ENCODE measurements at places on chromosomes 4 and X.

DNA sequence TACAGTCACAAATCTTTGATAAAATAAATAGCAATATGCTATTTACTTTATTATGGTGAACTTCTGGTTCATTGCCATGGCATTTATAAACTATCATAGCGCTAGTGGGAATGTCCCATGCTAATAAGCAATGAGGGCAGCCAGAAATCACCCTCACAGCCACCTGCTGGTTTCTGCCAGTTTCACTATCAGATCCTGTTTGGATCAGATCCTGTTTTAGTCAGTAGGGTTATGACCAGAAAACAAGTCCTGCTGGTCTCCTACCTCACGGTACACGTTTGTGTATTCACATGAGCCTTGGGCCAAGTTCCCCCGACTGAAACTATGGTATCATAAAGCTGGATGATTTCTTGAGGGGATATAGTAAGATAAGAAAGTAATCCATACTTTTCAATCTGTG, 17.7 kb downstream of the FOXR2 start:
- DNase-seq, result no peak

- DNase-seq, result no peak
Observed at GRCh38 chr4:21476757-21477156, 471.8 kb downstream of the KCNIP4 start.

DNA sequence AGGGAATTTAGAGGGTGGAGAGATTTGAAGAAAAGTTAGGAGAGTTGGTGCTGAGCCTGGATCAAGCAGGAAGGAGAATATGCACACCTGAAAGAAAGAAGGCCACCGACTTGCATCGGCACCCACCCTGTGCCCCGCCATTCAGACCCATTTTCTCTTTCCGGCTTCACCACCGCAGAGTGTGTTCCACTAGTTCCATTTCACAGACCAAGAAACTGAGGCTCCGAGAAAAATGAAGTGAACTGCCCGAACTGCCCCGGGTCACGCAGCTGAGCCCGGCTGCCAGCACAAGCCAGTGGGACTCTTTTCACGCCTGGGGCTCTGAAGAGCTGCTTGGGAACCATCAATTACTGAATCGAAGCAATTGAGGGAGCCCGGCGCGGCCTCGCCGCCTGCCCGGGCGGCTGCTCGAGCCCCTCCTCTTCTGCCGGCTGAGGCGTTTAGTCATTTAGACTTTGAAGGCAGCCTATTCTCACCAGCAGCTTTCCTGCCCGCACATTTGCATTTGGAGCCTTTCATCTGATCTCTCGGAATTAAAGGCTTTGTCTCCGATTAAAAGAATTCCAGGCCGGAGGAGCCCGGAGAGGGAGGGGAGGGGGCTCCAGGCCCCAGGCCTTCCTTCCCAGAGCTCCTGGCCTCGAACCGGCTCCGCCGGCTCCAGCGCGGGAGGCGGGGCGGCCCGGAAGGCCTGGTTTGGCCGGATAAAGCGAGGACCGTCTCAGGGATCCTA, 140.2 kb upstream of the PJA1 start:
- DNase-seq, result no peak

- no peak for DNase-seq
Observed at GRCh38 chrX:68571610-68572311, 72.9 kb downstream of the YIPF6 start.

GRCh38 chrX:38750551-38750950, 50.7 kb upstream of the MID1IP1 start:
- DNase-seq, result no peak

GRCh38 chr4:110735686-110736085, 112.8 kb upstream of the PITX2 start:
- no peak for DNase-seq

GRCh38 chr4:48137846-48138245, 3.8 kb upstream of the TXK start:
- no peak for DNase-seq

GRCh38 chr4:159606835-159607234, 504.0 kb downstream of the RAPGEF2 start:
- no peak for DNase-seq

DNA sequence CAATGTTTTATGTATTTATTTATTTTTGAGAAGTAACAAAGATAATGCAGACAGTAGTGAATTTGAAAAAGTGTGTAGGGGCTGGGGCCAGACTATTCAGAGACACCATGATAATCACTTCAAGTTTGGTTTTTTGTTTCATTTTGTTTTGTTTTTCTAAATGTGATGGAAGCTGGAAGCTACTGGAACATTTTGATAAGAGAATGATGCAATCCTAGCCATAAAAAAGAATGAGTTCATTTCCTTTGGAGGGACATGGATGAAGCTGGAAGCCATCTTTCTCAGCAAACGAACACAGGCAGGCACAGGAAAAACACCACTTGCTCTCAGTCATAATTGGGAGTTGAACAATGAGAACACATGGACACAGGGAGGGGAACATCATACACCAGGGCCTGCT, 706.6 kb upstream of the EPHA5 start:
- DNase-seq, result no peak

- DNase-seq, result no peak
Observed at GRCh38 chr4:25401066-25401465, 24.0 kb downstream of the ANAPC4 start.

GRCh38 chrX:37712458-37712857, 26.9 kb downstream of the XK start:
- no peak for DNase-seq

GRCh38 chr4:121712001-121712651, 15.3 kb upstream of the ANXA5 start:
- no peak for DNase-seq

DNA sequence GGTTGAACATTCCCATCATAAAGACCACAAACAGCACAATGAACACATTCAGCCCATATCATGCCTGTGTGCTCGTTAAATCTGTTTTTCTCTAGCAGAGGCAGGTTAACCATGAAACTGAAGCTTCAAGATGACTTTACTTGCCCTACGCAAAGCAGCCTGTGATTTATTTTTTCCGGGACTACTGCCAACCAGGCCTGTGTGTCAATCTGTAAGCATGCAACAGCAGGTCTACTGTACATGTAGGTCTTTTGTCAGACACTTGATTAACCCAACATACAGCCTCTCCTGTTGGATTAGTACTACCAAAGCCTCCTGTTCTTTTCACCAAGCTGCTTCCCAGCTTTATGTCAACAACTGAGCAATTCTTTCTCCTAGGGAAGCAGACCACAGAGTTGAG, 85.5 kb upstream of the ACSL1 start:
- no peak for DNase-seq

DNA sequence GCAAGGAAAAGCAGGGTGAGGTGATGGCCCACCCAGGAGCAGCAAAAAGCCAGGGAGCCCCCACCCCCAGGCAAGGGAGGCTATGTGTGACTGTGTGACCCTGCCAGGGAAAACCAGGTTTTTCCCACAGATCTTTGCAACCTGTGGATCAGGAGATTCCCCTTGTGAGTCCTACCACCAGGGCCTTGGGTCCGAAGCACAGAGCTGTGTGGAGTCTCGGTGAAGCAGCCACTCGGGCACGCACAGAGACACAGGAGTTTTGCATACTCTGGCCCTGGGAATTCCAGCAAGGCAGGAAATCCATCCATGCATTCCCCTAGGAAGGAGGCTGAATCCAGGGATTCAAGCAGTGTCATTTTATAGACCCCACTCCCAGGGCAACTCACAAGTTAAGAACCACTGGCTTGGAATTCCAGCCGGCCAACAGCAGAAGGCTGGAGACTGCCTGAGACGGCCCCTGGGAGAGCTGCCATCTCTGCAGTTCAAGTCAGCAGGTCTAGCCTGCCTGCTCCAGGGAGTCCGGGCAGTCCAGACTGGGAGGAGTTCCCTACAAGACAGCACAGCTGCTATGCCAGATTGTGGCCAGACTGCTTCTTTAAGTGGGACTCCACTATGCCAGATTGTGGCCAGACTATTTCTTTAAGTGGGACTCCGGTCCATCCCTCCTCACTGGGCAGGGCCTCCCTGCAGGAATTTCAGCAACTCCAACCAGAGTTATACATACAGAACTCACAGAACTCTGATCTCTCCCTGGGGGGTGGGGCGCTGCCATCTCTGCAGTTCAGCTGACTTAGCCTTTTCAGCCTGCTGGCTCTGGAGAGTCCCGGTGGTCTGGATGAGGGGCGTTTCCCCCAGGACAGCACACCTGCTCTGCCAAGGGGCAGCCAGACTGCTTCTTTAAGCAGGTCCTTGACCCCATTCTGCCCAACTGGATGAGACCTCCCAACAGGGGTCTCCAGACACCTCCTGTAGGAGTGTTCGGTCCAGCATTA, 85.1 kb upstream of the ADAD1 start:
- no peak for DNase-seq

GRCh38 chr4:15158406-15159091, 156.3 kb downstream of the CPEB2 start:
- DNase-seq, result no peak

DNA sequence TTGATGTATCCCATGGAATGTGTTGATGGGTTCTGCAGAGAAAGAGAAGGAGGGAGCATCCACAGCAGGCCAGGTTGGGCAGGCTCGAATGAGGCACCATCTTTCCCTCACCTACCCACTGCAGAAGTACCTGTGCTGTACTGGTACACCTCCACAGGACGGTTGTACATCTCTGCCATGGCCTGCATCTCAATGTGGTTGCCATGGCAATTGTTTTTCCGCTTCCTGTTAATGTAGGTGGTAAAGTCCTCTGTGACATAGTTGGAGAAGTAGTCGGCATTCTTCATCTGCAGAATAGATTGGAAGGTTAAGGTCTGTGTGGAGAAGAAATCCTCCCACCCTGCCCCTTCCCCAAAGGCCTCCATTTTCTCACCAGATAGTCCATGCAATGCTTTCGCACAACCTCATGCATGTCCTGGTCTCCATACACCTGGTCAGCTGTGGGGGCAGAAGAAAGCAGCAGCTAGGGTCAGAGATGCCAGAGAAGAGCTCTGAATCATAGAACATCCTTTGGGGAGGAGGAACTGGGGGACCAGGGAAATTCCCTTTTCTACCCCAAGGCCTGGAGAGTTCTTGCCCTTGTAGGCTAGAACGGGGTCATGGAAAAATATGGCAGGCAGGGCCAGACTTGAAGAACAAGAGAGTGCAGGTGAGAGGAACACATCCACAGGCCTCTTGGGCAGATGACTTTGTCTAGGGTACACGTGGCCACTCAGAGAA, 15.9 kb upstream of the PIM2 start:
- DNase-seq, result no peak

DNA sequence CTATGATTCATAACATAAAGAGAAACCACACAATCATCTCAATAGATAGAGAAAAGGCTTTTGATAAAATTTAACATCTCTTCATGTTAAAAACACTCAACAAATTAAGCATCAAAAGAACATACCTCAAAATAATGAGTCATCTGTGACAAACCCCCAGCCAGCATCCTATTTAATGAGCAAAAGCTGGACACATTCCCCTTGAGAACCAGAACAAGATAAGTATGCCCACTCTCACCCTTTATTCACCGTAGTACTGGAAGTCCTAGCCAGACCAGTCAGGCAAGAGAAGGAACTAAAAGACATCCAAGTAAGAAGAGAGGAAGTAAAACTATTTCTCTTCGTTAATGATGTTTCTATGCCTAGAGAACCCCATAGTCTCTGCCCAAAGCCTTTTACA, 507.2 kb downstream of the PABPC4L start:
- DNase-seq, result no peak

- no peak for DNase-seq
Observed at GRCh38 chr4:82747686-82748575, 50.7 kb downstream of the SCD5 start.

DNA sequence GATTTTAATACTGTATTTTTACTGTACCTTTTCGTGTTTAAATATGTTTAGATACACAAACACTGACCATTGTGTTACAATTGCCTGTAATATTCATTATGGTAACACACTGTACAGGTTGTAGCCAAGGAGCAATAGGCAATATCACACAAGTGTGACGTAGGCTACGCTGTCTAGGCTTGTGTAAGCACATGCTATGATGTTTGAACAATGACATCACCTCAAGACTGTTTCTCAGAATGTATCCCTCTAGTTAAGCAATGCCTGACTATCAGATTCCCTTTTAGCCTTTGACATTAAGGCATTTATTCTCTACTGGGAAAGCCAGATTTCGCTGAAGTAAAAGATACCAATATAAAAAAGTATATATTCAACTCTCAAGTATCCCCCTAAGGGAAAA, 66.2 kb downstream of the VCX3A start:
- no peak for DNase-seq

DNA sequence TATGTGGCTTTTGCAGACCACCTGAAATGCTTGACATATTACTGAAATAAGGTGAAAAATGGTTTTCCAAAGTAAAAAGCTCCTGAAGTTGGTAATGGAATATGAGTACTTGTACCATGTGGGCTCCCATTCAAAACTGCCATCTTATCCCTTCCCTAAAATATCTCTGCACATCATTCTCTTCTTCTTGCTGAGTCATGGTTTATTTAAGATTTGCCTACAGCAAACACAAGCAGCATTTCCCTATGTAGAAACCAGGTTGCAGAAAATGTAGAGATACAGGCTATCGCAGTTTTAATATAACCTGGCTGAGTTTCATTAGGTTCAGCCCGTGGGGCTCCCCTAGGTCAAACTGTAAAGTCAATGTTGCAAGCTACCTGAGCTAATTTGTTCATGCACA, 270.1 kb downstream of the NLGN4X start:
- no peak for DNase-seq

GRCh38 chrX:132615391-132616131, 126.7 kb upstream of the MBNL3 start:
- DNase-seq, result no peak

DNA sequence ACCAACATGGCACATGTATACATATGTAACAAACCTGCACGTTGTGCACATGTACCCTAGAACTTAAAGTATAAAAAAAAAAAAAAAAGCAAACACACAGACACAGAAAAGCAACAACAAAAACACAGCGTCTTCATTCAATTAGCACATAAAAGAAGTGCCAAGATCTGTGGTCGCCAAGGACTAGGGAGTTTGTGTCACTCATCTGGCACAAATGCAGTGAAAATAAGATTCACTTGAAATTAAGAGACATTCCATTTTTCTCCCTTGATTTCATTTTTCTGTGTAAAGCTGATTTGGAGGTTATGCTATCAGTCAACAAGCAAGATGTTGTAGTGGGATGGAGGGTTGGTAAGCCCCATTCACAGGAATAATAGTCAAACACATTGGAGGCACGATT, 115.3 kb downstream of the FAT4 start:
- DNase-seq, result no peak

GRCh38 chrX:68867458-68868112, 38.8 kb downstream of the EFNB1 start:
- no peak for DNase-seq
